Left cardiac atrium (tissue), 4 donors: ENCODE measurements at places on chromosomes 4 and X. TPM values are rescaled to one million over a fixed set of nuclear protein-coding genes. Genes with fewer than 3 reads are reported as not detected.

DNA sequence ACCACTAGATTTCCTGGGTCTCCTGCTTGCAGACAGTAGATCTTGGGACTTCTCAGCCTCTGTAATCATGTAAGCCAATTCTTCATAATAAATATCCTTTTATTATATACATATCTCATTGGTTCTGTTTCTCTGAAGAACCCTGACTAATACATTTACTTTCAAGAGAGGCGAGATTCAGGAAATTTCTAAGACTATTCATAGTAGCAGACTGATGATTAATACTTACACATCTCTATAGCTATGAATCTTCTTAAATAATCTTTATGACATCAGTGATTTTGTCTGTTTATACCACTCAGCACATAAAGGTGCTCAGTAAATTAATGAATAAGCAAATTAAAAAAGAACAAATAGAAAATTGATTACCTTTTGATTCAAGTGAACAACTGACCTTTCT is 682.3 kb upstream of the GRID2 start:
- DNase-seq = no peak

- no peak for DNase-seq
Observed at GRCh38 chr4:147220833-147221232, 260.1 kb upstream of the EDNRA start.

- no peak for DNase-seq
Observed at GRCh38 chrX:480861-481417, 94.2 kb upstream of the PPP2R3B start.

The GRIA2 gene
- not detected for total RNA-seq

The ACSL4 gene
- 69.2 TPM for total RNA-seq

The FABP2 gene
- total RNA-seq = not detected

The P2RY8 gene
- 3.0 TPM for total RNA-seq

The EGFL6 gene
- total RNA-seq = not detected
